NCI-H446 (cell line): ENCODE measurements at places on chromosomes 5 and 9.

DNA sequence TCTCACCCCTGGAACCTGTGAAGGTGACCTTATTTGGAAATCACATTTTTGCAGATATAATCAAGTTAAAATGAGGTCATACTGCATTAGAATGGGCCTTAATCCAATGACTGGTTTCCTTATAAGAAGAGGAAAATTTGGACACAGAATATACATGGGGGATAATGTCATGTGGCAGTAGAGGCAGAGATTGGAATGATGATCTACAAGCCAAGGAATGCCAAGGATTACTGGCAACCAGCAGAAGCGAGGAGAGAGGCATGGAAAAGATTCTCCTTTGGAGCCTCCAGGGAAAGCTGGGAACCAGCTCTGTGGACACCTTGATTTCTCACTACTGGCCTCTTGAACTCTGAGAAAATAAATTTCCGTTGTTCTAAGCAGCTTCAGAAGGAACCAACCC is 20.2 kb upstream of the CEP78 start:
- DNase-seq, result no peak

DNA sequence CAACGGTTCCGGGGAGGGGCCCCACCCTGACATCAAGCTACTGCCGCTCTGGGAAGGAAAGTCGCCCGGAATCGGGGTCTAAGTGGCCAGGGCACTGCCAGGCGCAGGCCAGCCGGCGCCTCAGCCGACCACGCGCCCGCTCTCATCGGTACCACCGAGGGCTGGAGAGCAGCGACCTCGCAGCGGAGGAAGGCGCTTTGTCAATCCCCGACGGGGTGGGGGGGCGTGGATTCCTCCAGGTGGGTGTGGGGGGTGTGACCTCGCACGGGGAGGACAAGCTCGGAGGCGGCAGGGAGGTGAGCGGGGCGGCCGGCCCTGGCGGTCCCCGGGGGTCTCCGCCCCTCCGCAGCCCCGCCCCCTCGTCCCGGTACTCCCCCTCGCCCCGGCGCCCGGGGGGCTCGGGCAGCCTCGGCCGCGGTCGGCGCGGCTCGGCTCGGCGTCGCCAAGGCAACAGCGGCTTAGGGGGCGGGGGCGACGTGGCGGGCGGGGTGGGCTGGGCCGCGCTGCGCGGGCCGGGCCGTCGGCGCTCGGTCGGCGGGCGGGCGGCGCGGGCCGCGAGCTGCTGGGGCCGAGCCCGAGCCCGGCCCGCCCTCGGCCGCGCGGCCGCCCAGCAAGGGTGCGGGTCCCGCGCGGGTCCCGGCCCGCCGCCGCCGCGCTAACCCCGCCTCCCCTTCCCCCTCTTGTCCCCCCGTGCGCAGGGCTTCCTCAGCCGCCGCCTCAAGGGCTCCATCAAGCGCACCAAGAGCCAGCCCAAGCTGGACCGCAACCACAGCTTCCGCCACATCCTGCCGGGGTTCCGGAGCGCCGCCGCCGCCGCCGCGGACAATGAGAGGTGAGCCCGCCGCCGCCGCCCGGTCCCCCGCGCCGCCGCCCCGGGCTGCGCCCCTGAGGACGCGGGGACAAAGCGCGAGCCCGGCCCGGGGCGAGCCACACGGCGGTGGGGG is 47.5 kb downstream of the DAB2IP start:
- no peak for DNase-seq

DNA sequence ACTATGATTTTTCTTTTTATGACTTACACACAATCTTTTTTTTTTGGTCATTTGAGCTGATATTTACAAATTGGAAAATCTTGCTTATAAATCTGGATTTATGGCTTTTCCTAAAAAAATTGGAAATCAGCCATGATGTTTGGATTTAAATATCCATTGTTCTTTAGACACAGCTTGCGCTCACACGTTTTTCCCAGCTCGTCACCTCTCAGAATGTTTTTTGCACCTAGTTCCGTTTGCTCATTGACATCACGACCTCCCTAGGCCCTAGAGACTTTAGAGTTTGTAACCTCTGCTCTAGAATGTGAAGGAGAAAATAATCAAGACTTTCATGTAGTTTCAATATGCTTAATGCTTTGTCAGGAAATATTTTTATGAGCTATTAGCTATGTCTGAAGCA is 930.5 kb downstream of the TLE4 start:
- DNase-seq, result no peak

GRCh38 chr5:10364186-10364689 is 10.7 kb downstream of the MARCHF6 start:
- no peak for DNase-seq
